ENCODE measurements at places on chromosomes 1 and 21. TPM values are rescaled to one million over a fixed set of nuclear protein-coding genes. Genes with fewer than 3 reads are reported as not detected.

Gene SRGAP2C
- total RNA-seq = 12.4 TPM

Gene FLG2
- total RNA-seq = under 0.01 TPM

Gene APP
- 911 TPM for total RNA-seq

Gene KCNA3
- total RNA-seq = 0.16 TPM

Gene KCNC4
- total RNA-seq = 3.6 TPM

Gene SLAMF9
- not detected for total RNA-seq

Gene SYT6
- not detected for total RNA-seq

Gene LRRC3
- under 0.01 TPM for total RNA-seq

Gene SLC16A4
- total RNA-seq = 47.1 TPM

Gene DIRAS3
- 5.2 TPM for total RNA-seq

Gene KCNJ9
- 0.09 TPM for total RNA-seq

Gene BGLAP
- total RNA-seq = 0.26 TPM

Gene OR10Z1
- total RNA-seq = not detected

Gene TAF5L
- total RNA-seq = 9.1 TPM

Gene HPCA
- not detected for total RNA-seq

Gene NGF
- 3.4 TPM for total RNA-seq

Gene TRIM17
- total RNA-seq = 0.34 TPM

Gene RGS18
- total RNA-seq = not detected

Gene FRRS1
- 77.8 TPM for total RNA-seq

Gene CHI3L1
- total RNA-seq = 1.1 TPM

Gene GBP7
- not detected for total RNA-seq

Gene KLHDC9
- total RNA-seq = 2.3 TPM

Gene OR10J1
- not detected for total RNA-seq

Gene BRINP3
- not detected for total RNA-seq

Gene S1PR1
- 3.3 TPM for total RNA-seq

Gene CFAP45
- total RNA-seq = 1.0 TPM

Gene FAM72C
- total RNA-seq = 0.09 TPM

Gene UBAP2L
- 49.8 TPM for total RNA-seq
